ENCODE measurements at places on chromosomes 12 and 14.

GRCh38 chr14:27995691-27996090 lies 770.9 kb upstream of the FOXG1 start:
- DNase-seq, result no peak

DNA sequence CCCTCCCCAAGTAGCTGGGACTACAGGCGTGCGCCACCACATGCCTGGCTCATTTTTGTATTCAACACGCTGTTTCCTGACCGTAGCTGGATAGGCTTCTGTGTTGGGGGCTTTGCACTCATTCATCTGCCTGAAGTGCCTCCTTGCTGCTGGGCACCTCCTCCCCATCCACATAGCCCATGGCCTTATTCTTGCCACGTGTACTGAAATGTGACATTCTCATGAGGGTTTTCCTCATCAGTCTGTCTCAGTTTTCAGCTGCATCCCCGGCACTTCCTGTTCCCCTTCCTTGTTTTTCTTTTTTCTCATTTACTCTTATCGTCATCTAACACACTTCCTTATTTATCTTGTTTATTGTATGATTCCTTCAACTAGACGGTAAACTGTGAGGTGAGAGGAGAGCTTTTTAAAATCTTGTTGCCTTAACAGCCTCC lies 36.6 kb downstream of the RCOR1 start:
- DNase-seq, result no peak

GRCh38 chr14:88950069-88950468 lies 125.6 kb downstream of the TTC8 start:
- DNase-seq, result no peak

GRCh38 chr12:26092346-26093105 lies 32.3 kb downstream of the BHLHE41 start:
- DNase-seq, result no peak

DNA sequence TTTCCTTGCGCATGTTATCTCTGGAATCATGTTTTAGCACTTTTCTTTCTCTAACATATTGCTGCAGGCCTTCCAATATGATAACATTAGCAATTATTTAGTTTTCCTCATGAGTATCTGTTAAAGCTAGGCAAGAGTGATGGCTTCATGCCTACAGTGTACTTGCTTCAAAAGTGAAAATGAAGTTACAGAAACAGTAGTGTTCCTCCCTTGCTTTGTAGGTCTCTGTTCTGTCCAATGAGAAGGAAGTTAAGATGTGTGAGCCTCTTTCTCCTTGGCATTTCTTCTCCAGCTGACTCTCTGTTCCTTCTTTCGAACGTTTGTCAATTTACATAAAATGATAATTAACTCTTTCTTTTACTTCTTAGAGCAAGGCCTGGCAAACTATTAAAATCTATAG lies 22.2 kb downstream of the LRRIQ1 start:
- no peak for DNase-seq

DNA sequence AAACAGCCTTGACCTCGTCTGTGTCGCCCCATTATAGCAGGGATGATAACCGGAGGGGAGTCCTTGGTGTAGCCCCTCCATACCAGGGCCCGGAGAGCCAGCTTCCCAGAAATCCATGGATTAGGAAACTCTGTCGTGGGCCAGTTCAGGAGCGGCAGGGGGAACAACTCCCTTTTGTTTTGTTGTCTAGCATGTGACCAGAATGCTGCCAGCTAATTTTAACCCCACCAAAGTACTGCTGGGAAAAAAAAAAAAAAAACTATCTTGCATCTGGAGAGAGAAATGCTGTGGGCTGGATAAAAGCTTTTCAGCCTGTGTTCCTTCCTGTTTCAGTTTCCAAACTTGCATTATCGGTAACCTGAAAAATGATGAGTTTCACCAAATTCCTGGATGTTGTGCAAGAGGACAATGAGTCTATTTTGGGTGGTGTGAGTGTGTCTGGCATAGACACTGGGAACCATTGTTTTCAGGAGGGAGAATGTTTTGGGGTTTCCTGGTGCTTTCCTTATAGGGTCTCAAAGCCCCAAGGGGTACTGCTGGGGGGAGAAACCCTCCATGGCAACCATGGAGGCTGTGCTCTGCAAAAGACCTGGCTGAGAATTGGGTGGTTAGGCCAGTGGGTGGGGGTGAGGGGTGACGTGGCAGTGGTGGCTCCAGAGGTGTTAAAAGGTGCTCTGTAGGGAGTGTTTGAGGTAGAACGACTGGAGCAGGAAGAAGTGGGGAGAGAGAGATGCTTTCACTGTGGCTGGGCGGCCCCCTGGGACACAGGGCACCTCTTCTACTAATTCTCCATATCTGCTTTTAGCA lies 14.9 kb upstream of the IRF2BPL start:
- no peak for DNase-seq

DNA sequence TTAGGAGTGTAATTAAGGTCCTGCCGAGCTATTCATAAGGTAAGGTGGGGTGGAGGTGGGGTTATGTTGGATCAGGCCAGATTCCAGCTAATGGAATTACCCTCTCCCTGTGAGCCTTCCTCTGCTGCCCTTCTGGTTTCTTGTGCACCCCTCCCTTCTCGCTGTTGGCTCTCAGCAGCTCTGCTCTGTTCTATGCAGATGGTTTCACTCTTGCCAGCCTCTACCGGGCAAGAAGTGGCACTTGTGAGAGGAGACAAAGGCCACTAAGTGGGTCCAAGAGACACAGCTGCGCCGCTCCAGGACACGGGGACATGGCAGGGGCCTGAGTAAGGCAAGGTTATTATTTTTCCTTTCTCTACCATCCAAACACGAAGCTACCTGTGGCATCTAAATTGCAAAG lies 334.4 kb downstream of the EMP1 start:
- DNase-seq, result no peak

DNA sequence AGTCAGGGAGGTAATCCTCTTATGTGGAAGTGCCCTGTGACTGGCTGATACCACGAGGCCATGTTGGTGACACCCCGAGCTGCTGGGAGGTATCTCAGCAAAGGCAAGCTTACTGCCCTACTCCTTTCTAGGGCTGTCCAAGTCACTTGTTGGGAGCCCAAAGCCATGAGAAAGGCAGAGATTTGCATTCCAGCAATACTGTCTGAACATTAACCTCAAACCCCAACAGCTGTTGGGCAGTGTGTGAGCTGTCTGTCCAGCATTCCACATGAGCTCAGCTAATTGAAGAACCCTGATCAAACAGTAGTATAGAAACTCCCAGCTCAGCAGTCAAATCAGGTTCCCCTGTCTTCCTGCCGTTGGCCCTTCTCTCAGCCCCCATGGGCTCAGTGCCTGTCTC lies 9.2 kb downstream of the ABHD4 start:
- no peak for DNase-seq

DNA sequence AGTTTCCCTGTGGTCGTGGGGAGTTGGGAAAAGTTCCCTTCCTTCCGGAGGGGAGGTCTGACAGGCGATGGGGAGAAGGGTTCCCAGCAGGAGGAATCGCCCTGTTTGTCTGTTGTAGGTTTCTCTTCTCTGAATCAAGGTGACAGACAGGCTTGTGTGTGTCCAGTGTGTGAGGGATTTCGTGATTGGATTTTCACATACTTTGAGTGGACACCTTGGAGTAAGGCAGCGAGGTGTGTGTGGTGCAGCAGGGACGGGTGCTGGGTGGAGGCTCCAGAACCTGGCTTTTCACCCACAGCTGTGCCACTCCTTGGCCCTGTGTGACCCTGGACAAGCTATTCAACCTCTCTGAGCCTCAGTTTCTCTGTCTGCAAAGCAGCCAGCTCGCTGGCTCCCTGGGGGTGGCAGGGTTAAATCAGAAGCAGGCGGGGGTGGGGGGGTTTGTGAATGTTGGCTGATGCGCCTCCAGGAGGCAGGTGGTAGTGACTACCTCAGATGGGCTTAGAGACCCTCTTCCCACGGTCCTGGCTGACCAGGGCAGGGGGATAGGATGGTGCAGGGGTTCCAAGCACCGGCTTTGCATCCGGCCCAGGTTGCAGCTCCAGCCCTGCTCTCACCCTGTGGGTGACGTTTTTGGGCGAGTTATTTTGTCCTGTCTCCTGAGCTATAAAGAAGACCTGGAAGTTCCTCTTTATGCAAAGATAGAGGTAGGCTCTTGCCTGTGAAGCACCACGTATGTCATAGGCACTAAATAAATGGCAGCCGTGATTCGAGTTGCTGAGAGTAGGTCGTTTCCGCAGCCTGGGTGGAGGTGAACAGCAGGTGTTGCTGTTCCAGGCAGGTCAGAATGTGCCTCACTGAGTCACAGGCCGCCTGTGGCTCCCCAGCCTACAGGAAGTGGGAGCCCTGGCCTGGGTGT lies 679 bp downstream of the BDKRB2 start:
- no peak for DNase-seq

DNA sequence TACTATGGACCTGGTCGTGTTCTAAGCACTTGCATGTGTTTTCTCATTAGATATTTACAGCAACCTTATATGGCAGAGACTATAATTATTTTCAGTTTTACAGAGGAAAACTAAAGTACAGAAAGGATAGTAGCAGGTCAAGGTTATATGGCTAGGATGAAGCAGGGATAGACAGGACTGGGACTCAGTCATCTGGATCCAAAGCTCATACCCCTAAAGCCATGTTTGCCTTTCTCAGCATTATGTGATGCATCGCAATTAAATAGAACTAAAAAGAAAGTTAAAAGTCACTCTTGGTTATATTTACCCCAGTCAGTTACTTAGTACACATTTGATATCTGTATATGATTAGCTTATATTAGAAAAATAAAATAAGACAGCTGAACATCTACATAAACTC lies 13.3 kb downstream of the LIN7A start:
- no peak for DNase-seq

DNA sequence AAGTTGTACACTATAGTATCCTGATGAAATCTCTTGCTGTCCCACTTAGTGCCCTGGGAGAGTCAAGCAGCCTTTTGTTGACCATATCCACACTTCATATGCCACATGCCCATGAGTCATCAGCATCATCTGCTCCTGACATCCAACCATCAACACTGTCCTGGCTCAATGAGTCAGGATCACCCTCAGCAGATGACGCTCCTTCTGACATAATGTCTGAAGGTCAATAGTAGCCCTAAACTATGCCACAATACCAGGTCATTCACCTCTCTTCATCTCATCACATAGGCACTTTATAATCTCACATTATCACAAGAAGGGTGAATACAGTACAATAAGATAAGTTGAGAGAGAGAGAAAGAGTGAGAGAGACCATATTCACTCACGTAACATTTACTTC lies 369.0 kb upstream of the FAR2 start:
- no peak for DNase-seq

DNA sequence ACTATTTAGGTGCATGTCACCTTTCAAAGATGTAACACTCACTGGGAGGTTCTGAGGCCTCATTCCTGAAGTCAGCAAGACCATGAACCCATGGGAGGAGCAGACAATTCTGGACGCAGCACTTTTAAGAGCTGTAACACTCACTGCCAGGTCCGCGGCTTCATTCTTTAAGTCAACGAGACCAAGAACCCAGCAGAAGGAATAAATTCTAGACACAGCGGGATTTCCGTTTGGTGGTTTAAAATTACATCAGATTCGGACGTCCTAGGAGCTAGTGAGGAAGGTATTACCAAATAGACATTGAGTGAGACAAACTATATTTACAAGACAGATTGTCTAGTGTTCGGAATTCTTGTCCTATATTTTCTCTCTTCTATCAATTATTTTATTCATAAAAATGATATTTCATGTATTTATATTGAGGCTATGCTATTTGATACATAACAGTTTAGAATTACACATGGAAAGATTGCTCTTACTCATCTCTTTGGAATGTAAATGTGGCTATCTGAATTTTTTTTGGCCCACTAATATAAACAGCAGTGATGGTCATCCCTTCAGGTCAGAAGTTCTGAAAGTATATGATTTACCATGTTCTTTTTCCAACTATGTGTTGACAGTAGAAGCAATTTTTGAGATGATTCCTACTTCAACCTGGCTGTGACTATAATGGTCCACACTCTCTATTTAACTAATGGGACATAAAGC lies 1973.0 kb upstream of the FLRT2 start:
- DNase-seq, result no peak

- DNase-seq, result no peak
These were observed 10.5 kb downstream of the NTF3 start for GRCh38 chr12:5442251-5443006.

DNA sequence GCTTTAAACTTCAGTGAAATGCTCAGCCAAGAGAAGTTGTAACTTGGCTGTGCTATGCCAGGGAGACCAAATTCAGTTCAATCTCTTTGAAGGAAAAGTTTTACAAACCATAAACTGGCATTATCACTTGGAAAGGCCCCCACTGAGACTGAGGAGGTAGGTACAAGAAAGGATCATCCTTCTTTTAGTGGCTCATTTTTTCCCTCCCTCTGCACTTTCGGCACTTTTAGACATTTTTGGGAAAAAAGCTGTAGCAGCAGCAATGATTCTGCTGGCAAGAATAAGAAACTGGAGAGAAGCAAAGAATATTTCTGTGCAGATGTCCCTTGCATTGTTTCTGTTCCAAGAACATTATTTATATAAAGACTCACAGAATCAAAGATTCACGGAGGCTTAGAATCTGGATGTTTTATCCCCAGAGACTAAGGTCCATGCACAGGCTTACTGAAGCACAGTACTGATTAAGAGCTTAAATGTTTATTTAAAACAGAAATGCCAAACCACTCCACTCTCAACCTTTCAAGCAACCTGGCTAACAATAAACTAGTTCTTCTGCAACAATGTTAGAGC lies 12.3 kb downstream of the ZC2HC1C start:
- DNase-seq, result no peak

DNA sequence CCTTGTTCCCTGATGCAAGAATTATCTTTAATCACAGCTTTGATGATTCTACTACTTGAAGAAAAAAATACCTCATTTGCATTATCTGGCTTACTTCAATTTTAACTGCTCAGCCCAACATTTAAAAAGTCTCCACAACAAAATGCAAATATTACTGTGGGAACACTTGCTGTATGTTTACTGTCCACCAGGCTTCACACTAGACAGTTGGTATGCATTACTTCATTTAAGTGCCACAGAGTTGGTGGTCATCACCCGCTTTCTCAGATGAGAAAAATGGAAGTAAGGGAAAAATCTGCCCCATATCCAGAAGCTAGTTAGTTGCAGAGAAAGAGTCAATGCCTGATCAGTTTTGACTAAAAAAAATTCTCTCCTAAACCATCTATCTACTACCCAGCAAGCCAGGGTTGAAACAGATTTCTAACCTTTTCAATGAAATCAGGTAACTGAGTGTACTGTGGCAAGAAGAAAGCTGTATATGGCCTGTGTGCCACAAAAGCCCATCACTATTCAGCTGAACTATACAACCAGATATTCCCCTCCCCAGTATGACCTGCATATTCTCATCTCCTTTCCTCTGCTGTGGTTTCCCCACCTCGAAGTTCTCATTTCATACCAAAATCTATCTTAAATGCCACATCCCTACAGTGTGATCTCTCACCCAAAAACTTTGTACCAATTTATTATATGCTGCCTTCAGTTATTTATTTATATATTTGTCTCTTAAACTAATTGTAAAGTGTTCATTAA lies 90.3 kb downstream of the ATP2B1 start:
- no peak for DNase-seq

- no peak for DNase-seq
These were observed 90.2 kb upstream of the HECTD1 start for GRCh38 chr14:31297701-31298344.
